Right ventricle myocardium inferior (tissue), 1 donor: ENCODE measurements at places on chromosomes 1 and 21.

GRCh38 chr21:36134803-36135390 lies at the start of gene CBR3:
Gene CBR3 (plus strand): TSS chr21:36135079. CDS start chr21:36135193, 114 bp downstream.
- DNase-seq: peak; percentile 85

DNA sequence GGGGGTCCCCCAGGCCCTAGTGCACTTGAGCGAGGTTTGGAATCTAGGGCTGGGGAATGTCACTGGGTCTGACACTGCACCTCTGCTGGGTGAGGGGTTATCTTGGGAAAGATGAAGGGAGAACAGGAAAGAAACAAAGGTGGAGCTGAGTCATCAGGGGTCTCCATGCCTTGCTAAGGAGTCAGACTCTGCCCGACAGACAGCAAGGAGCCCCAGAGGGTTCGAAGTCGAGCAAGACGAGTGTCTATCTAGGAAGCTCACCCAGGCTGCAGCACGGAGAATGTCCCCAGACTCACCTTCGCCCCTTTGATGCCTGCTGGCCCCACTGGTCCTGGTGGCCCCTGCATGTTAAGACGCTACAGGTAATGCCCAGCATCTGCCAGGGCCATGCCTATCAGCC lies 18.0 kb downstream of the COL16A1 start:
- DNase-seq: peak; percentile 30

DNA sequence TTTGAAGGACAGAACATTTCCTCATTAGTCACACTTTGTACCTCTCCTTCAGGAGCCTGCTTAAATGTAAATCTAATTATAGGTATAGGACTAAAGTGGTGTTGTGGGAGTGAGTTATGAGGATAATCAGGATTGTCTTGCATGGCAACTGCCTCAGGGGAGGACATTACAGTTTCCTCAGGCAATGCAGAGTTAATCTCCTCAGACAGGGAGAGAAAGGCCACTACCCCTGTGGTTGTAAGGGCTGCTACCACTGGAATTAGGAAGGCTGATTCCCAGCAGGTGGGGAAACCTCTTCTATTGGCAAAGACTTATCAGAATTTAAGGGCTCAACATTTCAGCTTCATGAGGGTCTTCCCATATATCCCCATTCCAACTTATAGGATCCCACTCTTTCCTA lies 286.8 kb upstream of the PBX1 start:
- no peak for DNase-seq

- no peak for DNase-seq
These were observed 2.7 kb upstream of the CD84 start for GRCh38 chr1:160581961-160582360.

DNA sequence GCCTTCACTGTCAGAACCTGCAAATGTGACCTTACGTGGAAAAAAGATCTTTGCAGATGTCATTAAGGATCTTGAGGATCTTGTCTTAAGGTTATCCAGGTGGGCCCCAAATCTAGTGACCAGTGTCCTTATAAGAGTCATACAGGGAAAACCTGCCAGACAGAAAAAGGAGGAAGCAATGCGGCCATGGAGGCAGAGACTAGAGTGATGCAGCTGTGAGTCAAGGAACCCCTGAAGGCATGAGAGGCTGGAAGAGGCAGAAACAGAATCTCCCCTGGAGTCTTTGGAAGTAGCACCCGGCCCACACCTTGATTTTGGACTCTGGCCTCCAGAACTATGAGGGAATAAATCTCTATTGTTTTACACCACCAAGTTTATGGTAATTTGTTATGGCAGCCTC lies 36.5 kb upstream of the DNASE2B start:
- DNase-seq: no peak
